PC-9 (cell line): ENCODE measurements at places on chromosomes 1 and 21.

DNA sequence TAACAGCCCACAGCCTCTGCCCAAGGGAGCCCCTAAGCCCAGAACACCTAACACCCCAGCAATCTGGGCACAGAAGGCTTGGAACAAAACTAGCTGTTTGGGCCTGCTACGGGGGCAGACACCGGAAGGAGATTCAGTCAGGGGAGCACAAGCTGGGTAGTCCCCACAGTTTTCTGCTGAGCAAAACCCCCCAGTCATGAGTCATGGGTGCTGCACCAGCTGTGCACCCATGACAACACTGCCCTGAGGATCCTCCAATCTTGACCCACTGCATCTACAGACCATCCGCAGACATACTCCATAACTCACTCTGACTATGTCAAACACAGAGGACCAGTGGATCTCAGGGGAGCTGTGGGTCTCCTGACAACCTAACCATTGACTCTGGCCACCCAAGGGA lies 105.1 kb downstream of the LRIG2 start:
- no peak for DNase-seq

GRCh38 chr1:17369466-17369865 lies 2.5 kb upstream of the PADI6 start:
- DNase-seq = peak; percentile 83

DNA sequence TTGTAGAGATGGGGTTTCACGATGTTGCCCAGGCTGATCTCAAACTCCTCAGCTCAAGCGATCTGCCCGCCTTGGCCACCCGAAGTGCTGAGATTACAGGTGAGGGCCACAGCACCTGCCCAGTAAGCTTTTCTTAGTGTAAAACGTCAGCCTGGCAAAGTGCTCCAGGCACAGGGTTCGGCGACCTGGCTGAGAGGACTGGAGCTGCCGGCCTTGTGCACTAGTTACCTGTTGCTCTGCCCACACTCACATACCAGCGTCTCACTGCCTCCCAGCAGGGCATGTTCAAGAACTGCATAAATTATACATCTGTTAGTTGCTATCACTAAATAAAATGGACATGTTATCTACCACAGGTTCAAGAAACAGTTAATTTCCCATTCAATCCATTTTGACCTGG lies 55.2 kb downstream of the DEGS1 start:
- no peak for DNase-seq

DNA sequence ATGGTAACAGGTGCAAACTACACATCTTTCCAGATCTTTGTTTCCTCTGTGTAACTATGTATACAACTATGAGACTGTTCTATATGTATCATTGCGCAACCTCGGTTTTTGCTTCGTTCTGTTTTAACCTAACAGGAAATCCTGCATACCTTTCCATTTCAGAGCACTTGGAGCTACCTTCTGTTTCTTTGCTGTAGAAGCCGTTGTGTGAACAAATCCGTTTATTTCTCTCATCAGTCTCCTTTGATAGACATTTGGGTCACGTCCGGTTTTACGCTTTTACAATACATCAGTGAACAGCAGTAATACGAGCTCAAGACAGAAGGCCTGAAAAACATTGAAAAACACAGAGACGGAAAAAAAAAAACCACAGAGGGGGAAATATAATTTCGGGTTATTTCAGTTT lies 10.5 kb downstream of the ATP5IF1 start:
- DNase-seq = peak; percentile 40

GRCh38 chr1:206788487-206789050 lies 16.3 kb upstream of the IL10 start:
- DNase-seq = no peak

DNA sequence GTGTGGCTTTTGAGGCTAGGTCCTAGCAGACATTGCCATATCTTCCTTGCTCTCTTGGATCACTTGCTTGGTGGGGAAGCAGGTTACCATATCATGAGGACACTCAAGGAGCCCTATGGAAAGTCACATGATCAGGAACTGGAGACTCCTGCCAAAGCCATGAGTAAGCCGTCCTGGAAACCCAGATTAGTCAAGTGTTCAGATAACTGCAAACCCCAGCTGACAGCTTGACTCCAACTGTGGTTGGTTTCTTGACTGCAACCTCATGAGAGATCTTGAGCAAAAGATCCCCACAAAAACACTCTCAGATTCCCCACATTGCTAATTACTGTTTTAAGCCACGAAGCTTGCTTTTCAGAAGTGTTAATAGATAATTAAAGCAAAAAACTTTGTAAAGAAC lies 58.6 kb downstream of the CACNA1E start:
- no peak for DNase-seq

DNA sequence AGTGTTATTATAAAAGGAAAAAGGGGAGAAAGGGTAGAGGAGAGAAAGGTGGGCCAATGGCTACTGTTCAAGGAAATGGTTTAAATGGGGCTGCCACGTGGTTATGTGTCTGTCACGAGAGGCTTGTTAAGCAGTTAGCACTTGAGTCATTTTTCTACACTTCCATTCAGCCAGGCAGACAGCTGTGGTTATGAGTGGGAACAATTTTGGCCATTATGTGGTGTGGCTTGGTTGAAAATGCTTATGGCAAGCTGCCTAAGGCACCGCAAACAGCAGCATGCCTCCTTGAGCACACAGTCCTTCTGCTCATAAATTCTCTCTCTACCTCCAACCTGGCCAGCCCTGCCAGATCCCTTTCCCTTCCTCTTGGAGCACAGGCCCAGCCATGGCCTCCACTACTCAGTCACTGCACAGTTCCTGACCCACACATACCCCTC lies 3.2 kb upstream of the SRM start:
- DNase-seq = no peak

DNA sequence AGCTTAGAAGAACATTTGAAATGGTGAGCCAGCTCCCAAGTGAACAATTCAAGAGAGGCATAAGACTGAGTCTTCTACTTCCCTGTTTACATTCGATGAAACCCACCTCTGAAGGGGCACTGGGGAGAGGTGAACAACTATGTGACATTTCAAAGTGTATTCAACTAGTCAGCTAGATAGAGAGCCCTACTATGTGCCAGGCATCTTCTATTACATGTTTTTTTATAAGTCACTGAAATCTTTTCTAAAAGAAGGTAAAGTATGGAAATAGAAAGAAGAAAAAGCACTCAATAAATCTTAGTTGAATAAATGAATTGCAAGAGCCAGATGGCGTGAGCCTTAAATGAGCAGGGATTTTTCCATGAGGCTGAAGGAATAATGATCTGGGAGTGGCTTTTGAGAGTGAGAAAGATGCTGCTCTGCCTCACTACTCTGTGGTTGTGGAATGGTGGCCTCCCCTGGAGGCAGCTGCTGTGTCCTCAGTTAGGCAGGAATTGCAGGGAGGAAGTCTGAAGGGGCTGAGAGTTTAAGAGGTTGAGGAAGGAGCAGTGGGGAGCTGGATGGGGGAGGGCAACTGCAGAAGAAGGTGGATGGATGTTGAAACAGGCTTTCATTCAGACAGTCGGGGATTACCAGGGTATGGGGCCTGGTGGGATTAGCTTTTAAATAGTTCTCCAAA lies 10.4 kb upstream of the PTPRF start:
- DNase-seq = no peak
